ENCODE measurements at places on chromosomes 7 and 10.
A peak's percentile ranks its signal among the peaks of the same experiment; 100 is the strongest.

GRCh38 chr10:63757067-63757466 lies 235.9 kb downstream of the REEP3 start:
- no peak for DNase-seq

- DNase-seq = no peak
Observed at GRCh38 chr10:44511601-44512000, 126.7 kb upstream of the CXCL12 start.

DNA sequence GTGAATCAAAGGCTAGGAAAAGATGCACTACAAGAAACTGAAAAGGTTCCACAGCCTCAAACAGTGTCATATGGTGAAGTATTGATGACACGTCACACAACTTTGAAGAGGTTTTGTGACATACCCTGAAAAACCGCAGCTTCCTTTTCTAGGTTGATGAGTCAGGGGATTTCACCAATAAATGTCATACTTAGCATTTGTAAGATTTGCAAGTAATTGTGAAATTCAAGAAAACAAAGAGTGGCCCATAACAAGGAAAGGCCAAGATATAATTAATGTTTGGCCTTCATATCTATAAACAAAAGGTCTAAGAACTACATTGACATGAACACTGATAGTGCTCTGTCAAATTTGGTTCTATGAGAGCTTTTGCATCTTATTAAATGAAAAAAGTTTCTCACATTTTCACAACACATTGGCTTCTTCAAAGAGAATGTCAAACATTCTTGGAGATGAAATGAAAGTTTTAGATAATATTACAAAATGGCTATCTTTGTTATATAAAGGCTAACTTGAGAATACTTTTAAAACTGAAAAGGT lies 62.0 kb upstream of the NAMPT start:
- no peak for DNase-seq

DNA sequence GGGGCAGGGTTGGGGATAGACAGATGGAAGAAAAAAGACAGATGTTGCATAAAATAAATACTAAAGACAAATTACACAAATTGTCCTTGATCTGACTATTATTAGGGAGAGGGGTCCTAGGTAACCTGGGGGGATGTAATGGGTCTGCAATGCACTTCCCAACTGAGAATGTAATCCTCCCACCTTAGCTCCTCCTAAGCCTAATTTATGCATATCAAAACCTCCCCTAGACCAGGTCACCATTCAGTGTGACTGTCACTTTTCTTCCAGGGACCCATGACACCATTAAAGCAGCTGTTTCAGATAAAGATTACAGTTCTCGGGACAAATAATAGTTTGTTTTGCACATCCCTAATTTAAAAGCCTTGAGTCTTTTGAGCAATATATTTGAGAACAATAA lies 133.9 kb upstream of the FEZF1 start:
- DNase-seq = no peak

- no peak for DNase-seq
Observed at GRCh38 chr10:118101501-118101900, 54.8 kb upstream of the RAB11FIP2 start.

DNA sequence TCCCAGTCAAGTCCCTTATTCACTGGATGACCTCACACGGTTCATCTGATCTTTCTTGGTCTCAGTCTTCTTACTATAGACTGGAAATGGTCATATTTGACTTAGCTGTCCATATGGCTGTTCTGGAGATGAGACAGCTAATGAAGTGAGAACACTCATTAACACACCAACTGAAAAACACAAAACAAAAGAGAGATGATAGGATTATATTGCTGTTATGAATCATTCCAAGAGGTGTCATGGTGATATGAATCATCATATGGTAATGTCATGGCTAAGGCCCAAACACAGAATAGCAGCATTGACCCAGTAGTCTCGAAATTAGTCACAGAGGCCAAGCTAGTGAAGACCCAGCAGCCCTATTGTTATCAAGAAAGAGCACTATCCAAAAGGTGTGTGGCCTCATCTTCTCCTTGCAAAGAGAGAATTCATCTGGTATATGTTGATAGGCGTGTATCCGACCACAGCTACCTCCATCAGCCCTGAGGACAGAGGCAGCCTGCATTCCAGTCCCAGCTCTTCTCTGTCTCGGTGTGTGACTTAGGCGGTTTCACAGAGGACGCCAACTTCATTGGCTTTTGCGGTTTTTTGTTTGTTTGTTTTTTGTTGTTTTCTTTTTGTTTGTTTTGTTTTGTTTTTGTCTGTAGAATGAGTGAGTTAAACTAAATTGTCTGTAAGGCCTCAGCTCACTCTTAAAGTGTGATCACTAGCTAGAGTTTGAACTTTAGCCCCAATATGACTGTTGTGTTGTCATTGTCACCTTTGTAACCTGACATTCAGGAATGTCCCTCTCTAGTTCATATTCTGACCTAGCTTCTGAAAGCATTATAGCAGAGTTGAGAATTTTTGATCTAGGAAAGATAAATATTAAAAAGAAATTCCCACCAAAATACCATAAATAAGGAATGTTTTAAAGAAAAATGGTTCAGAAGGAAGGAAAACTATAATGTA lies 97.4 kb upstream of the PDCD4 start:
- DNase-seq = no peak

- DNase-seq = no peak
Observed at GRCh38 chr10:86486856-86487255, 34.7 kb downstream of the WAPL start.

GRCh38 chr7:108239501-108240225 lies 109.5 kb upstream of the LAMB4 start:
- peak; percentile 60 for DNase-seq

- DNase-seq = no peak
Observed at GRCh38 chr10:77333610-77334340, 303.8 kb downstream of the KCNMA1 start.

DNA sequence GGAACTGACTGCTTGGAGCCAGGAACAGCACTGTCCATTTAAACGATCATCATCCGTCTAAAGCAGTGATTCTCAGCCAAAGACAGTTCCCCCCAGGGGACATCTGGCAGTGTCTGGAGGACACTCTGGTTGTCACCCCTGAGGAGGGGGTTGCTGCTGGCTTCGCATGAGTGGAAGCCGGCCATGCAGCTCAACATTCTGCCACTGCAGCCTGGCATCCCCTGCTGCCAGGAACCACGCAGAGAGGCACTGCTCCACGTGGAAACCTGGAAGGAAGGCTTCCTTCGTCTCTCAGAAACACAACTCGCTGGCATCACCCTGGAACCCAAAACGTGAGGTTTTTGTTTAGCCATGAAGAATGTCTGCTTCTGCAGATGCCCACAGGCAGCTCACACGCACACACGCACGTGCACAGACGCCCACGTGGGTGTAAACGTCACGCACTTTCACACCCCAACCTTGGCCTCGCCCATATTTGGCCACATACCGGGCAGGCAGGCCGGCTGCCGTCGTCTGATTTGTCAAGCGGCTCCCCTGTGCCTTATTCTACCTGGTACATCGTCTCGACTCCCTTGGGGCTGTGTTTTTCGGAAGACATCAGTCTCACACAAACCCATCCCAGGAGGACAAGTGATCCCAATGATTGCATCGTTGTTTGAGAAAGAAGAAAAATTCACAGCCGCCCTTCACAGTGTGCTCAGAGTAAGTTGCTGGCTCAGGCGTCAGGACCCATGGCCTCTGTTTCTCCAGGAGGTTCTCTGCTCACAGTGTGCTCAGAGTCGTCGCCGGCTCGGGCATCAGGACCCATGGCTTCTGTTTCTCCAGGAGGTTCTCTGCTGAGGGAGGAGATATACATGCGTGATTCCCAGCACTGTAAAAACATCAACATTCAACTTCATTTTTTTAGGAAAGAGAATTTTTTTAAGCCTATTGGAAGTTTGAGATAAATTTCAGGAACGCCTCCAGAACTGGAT lies 127.2 kb upstream of the PPP2R2D start:
- DNase-seq = no peak

GRCh38 chr7:13894377-13894776 lies 95.1 kb downstream of the ETV1 start:
- no peak for DNase-seq

DNA sequence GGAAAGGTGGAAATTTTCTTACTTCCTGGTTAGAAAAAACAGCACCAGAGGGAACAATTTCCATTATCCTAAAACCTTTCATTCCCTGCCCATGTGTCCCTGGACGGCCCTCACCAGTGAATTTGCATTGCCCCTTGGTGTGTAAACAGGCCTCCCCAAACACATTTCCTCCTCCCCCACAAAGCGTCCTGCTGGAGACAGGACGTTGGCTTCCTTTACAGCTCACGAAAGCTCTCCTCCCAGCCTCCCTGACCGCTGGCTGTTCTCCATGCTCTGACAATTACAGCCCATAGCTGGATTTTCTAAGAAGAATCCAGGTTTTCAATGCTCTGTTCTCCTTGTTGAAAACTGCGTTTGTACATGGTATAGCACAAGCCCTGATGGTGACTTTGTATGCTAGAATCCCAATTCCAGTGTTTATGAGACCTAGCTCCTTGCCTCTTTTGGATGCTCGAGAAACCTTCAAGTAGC lies 724.2 kb upstream of the CELF2 start:
- no peak for DNase-seq

DNA sequence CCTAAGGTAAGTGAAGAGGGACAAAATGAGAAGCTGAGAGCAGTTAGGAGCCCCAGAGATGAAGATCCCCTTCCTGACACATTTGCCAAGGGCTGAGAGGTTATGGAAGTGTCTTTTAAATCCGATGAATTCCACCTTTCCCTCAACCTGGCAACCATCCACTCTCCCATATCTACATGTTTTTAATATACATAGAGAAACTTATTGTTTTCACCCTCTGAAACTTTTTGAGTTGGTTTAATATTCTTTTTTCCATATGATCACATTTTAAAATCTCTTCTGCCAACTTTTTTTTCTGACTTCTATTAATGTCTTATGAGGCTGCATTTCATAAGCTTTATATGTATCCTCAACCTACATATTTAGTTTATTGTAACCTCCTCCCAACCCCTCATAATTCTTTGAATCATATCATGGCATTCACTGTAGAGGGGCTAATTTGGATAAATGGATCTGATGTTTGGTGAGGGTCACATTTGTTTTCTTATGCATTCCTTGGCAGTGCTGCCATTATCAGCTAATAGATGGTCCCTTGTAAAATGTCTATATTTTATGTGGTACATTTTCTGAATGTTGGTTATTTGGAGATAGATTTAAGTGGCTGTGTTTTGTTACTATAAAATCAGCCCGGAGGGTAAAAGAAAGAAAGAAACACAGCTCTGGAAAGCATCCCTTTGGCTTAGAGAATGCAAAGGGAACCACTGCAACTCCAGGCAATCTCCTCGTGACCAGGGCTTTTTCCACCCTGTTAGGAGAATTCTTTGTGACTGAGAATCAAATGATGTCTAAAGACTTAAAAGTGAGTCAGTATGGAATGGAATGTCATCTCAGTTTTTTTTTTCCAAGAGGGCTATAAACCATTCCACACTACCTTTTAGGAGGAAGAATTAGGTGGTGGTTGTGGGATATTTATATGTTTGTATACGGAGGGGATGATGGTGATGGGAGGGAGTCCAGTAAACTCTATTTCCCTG lies 334.4 kb downstream of the SUGCT start:
- no peak for DNase-seq

DNA sequence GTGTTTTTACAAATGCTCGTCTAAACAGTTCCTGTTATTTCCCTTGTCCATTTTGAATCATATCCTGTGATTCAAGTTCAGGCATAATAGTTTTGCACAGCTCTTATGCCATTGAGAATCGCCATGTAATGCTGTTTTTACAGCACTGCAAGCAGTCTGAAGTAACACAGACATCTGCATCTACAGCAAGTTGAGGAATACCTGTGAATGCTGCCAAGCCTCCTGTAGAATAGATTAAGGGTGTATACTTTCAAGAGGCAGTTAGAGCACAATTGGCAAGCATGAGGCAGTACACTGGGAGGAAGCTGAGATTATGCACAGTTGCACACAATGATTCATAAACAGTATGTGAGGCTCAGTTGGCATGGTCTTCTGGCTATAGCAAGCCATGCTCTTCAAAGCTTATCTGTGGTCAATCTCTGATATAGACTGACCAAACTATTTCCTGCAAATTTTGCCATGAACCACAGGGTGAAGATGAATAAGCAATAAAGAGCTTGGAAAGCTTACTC lies 121.9 kb upstream of the AKR1E2 start:
- DNase-seq = no peak

- DNase-seq = no peak
Observed at GRCh38 chr10:86595496-86595895, 58.9 kb upstream of the OPN4 start.

DNA sequence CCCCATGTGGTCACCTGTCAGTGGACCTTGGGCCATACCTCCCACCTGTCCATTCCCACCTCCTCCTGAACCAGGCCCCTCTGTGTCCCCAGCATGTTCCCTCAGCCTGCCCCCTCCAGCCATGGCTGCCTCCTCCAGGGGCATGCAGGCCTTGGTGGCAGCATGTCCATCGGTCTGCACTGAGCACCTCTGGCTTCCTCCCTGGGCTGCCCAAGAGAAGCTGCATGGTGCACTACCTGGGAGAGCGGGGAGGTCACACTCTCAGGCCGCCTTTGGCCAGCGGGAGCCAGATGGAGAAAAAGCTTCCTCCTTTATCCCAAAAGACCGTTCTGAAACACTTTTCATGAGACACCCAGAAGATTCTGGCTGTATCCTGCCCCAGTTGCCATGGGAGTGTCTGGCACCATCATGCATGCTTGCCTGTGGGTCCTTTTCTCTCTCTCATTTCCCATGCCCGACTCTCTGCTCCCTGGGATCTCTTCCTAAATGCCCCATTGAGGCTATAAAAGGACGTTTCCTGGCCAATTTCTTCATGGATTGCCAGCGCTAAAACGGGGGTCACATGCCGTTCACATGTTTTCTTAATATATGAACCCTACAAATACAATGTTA lies 45.5 kb upstream of the MGMT start:
- no peak for DNase-seq

- DNase-seq = no peak
Observed at GRCh38 chr10:104351919-104352318, 1.7 kb upstream of the CFAP58 start.

DNA sequence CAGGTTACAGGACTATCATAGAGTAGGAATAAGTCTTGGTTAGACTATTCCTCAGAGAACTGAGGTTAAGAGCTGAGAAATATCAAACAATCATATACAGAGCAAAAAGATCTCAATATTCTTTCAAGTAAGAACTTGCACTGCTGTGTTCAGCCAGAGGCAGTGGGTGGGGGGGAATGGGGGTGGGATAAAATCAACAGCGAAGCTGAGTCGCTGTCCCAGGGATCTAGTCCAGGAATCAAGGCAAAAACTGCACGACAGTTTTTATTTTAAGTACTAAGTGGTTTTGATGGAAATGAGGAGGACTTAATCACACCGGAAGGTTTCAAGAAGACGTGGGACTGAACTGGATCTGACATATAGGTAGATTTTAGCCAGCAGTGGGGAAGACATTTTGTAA lies 159.1 kb downstream of the SRPK2 start:
- no peak for DNase-seq
